Activated CD4-positive, alpha-beta T cell treated with anti-CD3 and anti-CD28 coated beads, Interleukin-2, amount 50 U/mL, for 24 hours (primary cell): ENCODE measurements at places on chromosomes 13 and 19.

DNA sequence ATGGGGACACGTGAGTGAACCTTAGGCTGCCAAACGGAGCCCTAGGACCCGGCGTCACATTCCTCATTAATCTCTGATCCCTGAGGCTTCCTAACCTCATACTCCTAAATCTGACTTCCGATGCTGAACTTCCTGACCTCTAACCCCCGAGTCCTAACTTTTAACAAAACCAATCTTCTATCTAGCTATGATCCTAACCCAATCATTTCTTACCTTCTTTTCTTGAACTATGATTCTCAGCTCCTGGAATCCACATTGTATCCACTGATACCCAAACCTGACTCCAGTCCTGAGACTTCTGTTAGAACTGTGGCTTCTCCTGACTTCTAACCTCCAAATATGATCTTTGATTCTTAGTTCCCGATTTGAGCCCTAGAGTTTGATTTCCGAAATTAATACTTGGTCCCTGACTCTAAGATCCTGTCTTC, 447 bp downstream of the NFKBIB start:
- no peak for DNase-seq

DNA sequence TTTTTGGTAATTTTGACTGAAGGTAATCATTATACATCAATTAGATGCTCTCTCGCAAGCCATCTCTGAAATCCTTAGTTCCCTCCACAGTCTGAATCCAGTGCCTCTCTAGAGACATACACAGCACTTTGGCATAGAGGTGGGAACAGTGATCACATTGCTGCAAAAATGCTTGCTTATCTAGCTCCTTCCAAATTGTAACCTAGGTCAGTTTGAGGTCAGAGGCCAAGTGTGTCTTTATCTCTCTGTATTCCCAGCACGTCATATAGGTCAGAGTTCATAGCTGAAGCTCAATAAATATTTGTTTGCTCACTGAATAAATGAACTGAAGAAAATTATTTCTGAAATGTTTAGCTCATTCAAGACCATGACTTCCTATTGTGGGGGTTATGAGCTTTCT, 462.5 kb downstream of the DIAPH3 start:
- no peak for DNase-seq

GRCh38 chr19:1259206-1259875, 9.8 kb upstream of the CIRBP start:
- DNase-seq, result no peak

DNA sequence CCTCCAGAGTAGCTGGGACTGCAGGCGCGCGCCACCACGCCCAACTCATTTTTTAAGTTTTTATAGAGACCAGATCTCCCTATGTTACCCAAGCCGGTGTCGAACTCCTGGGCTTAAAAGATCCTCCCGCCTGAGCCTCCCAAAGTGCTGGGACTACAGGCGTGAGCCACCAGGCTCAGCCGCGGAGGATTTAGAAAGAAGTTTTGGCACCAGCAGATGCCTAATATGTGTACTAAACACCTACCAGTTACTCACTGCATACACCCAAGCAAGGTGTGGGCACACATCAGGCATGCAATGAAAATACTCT, 464 bp upstream of the ZFP14 start:
- DNase-seq, result no peak

DNA sequence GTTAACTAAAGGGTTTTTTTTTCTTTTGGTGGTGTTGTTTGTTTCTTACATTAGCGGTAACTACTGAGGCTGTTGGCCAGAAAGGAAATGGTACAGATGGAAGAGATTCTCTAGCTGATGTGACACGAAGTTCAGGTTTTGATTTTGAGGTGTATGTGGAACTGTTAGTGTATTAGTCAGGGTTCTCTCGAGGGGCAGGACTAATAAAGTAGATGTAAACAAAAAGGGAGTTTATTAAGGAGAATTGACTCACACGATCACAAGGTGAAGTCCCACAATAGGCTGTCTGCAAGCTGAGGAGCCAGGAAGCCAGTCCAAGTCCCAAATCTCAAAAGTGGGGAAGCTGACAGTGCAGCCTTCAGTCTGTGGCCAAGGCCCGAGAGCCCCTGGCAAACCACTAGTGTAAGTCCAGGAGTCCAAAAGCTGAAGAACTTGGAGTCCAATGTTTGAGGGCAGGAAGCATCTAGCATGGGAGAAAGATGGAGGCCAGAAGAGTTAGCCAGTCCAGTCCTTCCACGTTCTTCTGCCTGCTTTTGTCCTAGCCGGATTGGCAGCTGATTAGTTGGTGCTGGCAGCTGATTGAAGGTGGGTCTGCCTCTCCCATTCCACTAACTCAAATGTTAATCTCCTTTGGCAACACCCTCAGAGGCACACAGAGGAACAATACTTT, 577.6 kb downstream of the EFNB2 start:
- no peak for DNase-seq

GRCh38 chr19:39372047-39372802, 18.7 kb downstream of the PAF1 start:
- DNase-seq, result no peak

GRCh38 chr19:8500158-8500557, 2.3 kb downstream of the PRAM1 start:
- DNase-seq, result no peak

GRCh38 chr19:33578697-33579096, 43.1 kb upstream of the CHST8 start:
- DNase-seq, result no peak

DNA sequence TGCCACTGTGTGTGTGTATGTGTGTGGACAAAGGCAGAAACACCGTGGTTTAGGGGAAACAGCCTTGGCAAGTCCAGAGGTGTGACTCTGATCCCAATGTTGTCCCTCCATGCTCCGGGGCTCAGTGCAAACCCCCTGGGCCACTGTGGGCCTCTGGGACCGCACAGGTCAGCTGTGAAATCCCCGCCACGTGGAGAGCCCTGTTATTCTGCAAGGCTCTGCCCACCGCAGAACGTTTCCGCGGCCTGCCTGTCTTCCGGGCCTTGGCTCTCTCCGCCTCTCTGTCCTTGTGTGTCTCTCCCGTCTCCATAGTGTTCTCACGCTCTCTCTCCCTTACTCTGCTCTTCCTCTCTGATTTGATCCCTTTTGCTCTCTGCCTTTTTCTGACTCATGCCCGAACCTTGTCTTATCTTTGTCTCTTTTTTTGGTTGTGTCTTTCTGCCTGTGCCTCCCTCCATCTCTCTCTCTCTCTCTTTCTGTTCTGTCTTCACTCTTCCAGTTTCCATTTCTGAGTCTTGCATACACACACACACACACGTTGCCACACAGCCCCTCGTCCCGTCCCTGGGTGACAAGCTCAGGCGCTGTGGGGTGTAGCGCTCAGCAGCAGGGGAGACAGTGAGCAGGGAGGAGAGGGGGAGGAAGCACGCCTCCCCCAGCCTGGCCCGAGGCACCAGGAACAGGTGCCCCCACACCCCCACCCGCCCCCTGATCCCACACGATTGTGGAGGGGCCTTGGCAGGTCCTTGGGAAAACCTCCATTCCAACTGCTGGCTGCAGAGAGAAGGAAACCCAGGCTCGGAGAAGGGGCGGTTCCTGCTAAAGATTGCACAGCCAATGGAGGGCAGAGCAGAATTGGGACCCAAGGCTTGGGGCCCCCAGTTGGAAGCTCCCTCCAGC, 3.0 kb downstream of the TTYH1 start:
- DNase-seq, result no peak

DNA sequence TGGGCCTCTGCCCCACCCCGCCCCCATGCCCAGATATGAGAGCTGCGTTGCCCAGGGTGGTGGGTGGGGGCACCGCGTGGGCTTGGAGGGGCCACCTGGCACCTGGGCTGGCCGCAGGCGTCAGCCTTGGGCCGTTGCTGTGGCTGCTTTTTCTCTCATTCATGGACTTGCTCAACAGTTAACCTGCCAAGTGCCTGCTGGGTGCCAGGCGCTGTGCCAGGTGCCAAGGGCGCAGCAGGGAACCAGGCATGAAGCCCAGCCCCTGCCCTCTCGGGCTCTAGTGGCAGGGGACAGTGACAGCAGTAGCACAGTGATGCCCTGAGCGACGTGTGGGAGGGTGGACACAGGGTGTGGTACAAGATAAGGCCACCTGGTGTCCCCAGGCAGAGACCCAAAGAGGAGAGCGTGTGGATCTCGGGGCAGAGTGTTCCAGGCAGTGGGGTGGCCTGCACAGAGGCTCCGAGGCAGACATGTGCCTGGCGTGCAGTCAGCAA, 28.1 kb downstream of the DHX34 start:
- DNase-seq, result no peak

DNA sequence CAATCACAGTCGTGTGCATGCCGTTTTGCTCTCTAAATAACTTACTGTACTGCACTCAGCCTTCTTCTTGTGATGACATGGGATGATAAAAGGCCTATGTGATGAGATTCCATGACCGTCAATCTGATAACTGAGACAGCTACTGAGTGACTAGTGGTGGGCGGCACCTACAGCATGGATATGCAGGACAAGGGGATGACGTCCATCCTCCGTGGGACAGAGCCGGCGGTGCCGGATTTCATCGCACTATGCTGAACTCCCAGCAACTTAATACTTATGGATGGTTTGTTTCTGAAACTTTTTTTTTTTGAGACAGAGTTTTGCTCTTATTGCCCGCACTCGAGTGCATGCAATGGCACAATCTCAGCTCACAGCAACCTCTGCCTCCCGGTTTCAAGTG, 146.8 kb upstream of the TSHZ3 start:
- DNase-seq, result no peak

DNA sequence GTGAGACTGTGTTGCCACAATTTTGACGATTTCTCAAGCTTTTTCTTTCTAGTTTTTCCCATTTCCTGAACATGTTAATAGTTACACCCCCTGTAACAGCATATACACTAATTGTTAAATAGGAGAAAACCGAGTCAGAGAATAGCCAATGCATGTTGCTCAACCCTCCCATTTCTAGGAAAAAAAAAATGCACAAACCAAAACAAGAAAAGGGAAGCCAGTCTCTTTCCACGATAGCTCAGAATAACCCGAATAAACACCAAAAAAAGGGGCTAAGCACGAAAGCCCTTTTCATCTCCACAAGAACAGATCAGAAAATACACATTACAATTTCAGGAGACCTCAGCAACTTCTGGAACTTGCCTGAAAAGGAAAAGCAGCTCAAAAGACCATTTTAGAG, 16.3 kb downstream of the LATS2 start:
- no peak for DNase-seq

- DNase-seq, result no peak
Measured at GRCh38 chr13:87524775-87525174, 146.4 kb upstream of the SLITRK5 start.

DNA sequence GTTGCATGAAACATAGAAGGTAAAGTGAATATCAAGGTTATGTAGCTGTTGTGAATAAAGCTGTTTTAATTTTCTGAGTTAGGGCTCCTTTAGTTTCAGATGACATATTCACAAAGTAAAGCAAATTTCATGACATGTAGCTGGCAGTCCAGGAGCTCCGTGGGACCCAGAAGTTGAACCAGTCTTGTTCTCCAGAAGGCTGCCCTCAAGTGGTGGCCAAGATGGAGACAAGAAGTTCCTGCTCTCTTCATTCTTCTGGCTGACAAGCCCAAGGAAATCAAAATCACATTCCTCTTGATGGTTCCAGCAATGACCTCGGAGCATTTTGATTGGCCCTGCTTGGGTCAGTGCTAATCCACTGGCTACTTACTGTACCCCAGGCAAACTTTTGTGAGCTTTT, 128.7 kb downstream of the LIG4 start:
- DNase-seq, result no peak

DNA sequence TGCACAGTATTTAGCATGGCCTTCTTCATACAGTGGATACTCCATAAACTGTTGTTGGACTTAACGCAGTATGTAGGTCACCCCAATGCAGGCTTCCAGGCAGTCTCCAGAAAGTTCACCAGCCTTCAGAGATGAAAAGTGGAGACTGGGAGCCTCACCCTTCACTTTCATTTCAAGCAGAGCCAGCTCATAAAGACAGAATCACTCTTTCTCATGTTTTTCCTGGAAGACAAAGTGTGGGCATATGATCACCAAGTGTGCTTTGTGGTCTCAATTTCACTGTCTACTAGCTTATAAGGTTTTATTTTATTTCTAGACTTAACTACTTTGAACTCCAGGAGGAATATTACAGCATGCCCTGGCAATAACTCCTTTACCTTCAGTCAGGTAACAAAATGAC, 26.3 kb upstream of the TNFSF11 start:
- DNase-seq, result no peak

DNA sequence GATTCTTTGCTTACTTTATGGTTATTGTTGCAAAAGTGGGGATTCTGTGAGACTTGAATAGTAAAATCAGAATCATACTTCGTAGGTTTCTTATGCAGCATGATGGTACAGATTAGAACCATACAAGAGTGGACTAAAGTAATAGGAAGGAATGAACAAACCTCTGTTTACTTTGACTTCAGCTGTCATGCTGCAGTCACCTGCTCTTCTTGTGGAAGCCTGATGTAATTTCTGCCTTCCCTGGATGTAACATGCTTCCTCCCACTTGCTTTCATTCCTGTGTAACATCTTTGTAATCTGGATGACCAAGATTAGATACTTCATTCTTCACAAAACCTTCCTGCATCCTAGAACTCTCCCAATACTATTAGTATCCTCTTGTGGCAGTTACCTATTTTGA, 235.0 kb downstream of the PCCA start:
- no peak for DNase-seq

DNA sequence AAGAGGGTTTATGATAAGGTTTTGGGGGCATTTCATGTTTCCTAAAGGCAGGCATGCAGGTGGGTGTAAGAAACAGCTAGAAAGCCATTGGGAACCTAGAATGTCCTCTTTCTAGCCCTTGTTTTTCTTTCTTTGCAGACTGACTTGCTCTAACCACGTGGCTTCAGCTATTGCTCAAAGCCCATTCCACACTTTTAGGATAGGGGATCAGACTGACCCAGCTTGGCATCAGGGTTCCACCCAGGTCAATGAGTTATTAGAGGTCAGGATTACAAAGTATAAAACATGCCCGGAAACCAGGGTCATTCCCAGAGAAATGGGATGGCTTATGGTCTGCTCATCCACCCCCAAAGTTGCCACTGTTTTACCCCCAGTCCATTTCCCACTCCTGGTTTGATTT, 16.8 kb downstream of the PHF11 start:
- DNase-seq, result no peak

GRCh38 chr13:110413676-110414040, 106.6 kb downstream of the COL4A2 start:
- no peak for DNase-seq

- no peak for DNase-seq
Measured at GRCh38 chr19:50725218-50725910, 2.2 kb downstream of the CLEC11A start.

DNA sequence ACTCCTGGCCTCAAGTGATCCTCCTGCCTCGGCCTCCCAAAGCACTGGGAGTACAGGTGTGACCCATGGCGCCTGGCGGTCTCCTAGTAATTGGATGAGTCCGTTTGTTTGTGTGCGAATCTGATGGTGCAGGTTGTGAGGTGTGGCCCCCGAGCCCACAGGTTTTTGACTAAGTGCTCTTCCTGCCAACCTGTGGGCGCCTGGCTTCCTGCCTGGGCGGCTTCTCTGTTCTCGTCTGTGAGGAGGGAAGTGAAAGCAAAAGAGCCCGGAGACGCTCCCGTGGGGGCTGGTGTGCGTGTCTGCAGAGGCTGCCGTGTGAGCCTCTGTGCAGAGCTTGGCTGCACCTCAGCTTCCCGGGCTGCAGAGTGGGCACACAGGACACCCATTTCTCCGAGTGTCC, 10.0 kb downstream of the ARHGAP45 start:
- peak; percentile 88 for DNase-seq

GRCh38 chr13:62209529-62209928, 793.9 kb upstream of the PCDH20 start:
- DNase-seq, result no peak

GRCh38 chr19:40223135-40223822, 3.2 kb downstream of the CCNP start:
- no peak for DNase-seq
